ENCODE measurements at places on chromosomes 2 and 18.

DNA sequence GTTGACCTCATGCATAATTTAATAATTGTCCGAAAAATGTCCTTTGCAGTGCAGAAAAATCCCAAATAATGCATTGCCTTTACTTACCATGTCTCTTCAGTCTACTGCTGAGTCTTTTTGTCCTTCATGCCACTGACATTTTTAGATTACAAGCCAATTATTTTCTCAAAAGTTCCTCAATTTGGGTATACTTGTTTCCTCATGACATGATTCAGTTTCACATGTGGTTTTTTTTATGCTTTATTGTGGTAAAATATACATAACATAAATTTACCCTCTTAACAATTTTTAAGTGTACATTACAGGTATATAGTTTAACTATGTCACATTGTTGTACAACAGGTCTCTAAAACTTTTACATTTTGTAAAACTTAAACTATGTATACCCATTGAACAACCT, 81.0 kb downstream of the EPC2 start:
- no peak for DNase-seq

GRCh38 chr2:239594019-239594771, 193.4 kb upstream of the HDAC4 start:
- DNase-seq, result no peak

DNA sequence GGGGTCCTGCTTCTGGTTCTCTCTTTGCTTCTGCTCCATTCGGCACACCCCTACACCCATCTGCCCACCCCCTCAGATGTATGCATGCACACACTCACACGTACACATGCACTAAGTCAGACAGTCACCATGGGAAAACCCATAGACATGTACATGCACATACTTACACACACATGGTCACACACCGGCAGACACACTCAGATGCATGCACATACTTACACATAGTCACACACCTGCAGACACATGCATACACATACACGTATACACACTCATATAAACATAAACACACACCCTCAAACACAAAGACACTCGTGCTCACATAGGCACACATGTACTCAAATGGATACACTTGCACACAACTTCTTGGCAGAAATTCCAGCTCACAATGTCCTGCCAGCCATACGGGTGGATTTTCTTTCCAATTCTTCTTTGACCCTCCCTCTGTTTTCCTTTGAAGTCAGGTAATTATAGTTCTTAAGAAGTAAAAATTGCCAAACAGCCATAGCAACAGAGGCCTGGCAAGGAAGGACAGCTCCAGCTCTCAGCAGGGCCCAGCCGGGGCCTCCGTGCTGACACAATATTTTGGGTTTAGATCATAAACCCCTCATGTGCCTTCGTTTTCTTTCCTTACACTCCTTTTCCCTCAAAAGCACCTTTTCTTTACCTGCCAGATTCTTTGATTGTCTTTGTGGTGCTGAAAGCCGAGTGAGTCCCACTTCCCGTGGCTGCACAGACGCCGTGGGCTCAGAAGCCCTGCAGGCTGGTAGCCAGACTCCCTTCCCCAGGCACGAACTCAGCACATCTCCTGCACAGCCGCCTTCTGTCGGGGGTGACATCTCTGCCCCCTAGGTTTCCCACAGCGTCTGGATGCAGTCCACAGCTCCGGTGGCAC, 195.7 kb downstream of the ARL4C start:
- DNase-seq, result no peak

- DNase-seq, result no peak
Measured at GRCh38 chr2:164515030-164515429, 106.3 kb downstream of the GRB14 start.

DNA sequence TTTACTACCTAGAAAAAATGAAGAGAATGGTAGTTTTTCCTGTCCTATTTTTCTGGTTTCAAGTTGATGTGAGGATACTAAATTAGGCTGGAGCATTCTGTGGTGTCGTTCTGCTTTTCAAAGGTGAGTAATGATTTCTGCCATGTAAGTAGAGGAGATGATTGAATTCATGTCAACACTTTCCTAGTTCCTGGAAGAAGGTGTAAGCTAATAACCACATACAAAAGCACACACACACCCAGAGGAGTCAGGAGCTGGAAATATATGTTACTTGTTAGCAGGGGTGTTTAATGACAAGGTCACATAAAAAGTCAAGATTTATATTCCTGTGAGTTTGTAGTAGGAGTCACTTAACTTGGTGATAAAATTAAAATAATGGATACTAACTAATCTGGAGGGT, 172.1 kb downstream of the TMX3 start:
- DNase-seq, result no peak

GRCh38 chr18:45374878-45375630, 240.2 kb upstream of the SLC14A2 start:
- DNase-seq, result no peak

DNA sequence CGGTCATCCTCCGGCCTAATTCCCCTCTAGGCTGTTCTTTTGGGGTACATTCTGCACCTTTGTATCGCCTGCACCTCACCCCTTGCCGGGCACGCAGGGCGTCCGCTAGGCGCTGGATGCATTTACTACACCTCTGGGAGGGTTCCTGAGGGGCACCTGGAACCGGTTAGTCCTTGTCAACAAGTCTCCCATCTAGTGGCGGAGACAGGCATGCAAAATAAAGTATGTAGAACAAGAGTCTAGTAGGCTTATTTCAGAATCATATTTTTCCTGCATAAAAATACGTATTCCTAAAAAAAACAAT, 705 bp upstream of the TEX261 start:
- DNase-seq, result peak; percentile 46

- DNase-seq, result no peak
Measured at GRCh38 chr2:126849991-126850535, 48.6 kb upstream of the TEX51 start.

GRCh38 chr2:181367906-181368435, 89.2 kb upstream of the ITGA4 start:
- DNase-seq, result no peak

- DNase-seq, result no peak
Measured at GRCh38 chr2:32423536-32423935, 66.7 kb downstream of the BIRC6 start.

- DNase-seq, result no peak
Measured at GRCh38 chr2:98060277-98060676, 26.7 kb upstream of the VWA3B start.

All from CD4-positive, alpha-beta T cell treated with Interferon gamma for 1 hour (primary cell).